ENCODE measurements at places on chromosomes 16 and 17. TPM values are rescaled to one million over a fixed set of nuclear protein-coding genes. Genes with fewer than 3 reads are reported as not detected.

ABCA10 gene
- not detected for total RNA-seq

GRCh38 chr16:88430524-88431446, 22.3 kb upstream of the ZFPM1 start:
- DNase-seq: no peak

GRCh38 chr17:19727501-19728078, 11.2 kb upstream of the SLC47A2 start:
- DNase-seq: peak; percentile 56

ABCC6 gene
- 3.6 TPM for total RNA-seq

DNA sequence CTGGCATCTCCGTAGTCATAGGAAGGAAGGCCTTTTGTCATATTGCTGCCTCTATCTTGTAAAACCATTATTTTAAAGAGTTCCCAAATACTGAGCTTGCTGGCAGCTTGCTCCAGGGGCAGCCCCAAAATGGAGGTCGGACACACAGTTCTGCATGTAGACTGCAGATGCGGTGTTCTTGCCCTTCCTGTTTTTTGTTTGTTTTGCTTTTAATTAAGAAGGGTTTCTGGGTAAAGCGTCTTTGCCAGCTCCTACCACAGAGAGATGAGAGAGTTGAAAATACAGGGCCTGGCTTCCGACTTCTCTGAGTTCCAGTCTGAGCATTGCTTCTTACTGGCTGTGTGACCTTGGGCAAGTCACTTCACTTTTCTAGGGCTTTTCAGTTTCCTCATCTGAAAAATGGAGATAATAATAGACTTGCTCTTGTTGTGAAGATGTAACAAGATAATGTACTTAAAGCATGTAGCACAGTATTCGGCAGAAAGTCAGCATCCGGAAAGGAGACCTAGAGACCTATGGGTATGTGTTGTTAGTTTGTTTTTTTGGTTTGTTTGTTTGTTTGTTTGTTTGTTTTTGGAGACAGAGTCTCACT, 67.8 kb upstream of the GSE1 start:
- DNase-seq: no peak

HSD17B2 gene
- 28.0 TPM for total RNA-seq

- no peak for DNase-seq
Measured at GRCh38 chr16:49726155-49726554, 129.8 kb downstream of the ZNF423 start.

DNA sequence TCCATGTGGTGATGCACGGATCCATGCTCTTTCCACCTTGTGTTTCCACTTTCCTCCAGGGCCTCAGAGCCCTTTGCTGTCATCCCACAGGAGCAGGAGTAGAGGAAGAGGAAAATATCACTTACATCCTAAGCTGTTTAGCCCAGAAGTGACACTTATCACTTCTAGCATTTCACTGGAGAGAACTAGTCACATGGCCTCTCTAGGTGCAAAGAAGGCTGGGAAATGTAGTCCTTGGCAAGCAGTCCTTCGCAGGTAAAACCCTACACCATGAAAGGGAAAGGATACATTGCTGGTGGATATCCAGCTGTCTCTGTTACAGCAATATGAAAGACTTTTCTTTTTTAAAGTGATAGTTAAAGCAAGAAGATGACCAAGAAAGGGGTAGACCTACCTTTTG, 185.9 kb downstream of the RGS9 start:
- DNase-seq: no peak

DNA sequence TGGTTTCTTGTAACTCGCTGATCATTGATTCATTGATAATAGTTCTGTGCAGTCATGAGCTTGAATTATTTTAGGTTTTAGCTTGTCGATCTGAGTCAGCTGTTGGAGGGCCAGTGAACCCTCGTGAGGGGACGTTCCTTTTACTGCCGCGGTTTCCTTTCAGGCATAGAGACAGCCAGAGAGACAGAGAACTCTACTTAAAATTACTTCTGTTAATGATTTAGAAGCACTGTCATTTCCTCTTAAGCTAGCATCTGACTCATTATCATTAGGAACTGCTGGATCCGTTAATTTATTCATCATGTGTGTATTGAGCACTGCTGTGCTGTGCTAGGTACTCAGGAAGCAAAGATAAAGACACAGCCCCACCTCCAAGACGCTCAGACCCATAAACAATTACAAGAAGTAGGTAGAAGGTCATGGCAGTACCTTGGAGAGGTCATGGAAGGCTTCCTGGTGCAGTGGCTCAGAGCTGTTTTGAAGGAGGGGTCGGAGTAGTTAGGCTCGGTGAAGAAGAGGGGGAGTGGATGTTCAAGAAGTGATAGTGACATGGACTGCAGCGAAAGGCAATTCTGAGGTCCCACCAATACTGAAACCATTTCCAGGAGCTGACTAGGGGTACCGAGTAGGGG, 3.3 kb downstream of the PGS1 start:
- peak; percentile 53 for DNase-seq

- DNase-seq: no peak
Measured at GRCh38 chr17:75317671-75318070, 28.4 kb upstream of the SLC25A19 start.

GRCh38 chr16:81035975-81036750, 521 bp downstream of the ATMIN start:
- peak; percentile 31 for DNase-seq

DNA sequence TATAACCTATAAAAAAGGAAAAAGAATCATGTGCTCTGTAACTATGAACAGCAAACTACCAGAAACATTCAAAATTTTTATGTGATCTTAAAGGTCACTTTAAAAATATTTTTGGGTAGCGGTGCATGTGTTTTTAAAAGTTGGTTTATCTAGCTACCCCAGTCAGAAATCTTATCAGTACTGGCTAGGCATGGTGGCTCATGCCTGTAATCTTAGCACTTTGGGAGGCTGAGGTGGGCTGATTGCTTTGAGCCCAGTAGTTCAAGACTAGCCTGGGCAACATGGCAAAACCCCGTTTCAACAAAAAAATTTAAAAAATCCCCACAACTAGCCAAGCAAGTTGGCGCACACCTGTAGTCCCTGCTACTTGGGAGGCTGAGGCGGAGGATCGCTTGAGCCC, 3.7 kb downstream of the CAPNS2 start:
- no peak for DNase-seq

DNA sequence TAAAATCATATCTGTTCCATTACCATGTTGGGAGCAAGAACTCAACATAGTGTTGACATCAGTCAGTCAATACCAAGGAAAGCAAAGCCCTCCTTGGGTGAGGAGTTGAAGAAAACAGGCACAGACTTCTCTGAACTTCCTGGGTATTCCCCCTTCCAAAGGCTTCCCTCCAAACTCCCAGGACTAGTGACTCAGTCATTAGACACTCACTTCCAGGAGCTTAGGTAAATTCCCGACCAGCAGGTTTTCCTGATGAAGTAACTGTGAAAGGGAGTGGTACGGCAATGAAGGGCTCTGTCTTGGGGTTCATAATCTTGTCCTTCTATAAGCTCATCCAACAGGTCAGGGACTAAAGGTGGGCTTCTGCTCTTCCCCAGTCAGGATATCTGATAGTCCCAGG, 293.8 kb upstream of the AXIN2 start:
- DNase-seq: peak; percentile 74

DNA sequence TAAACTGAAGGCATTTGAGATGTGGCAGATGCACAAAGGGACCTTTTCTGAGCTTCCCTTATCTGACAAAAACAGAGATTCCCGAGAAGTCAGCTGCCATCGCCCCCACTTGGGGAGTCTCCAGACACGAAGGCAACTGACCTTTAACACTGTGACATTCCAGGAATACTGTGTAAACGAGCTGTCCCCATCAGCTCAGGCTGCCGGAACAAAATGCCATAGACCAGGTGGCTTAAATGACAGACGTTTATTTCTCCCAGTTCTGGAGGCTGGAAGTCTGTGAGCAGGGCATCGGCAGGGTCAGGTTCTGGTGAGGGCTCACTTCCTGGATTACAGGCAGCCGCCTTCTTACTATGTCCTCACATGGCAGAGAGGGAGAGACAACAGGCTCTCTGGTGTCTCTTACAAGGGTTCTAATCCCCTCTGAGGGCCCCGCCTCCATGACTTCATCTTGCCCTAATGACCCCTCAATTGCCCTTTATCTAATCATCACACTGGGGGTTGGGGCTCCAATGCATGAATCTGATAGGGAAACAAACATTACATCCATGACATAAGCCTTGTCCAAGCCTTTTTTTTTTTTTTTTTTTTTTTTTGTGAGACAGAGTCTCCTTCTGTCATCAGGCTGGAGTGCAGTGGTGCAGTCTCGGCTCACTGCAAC, 178.5 kb upstream of the RPL38 start:
- no peak for DNase-seq

- peak; percentile 11 for DNase-seq
Measured at GRCh38 chr16:17414421-17414820, 56.3 kb downstream of the XYLT1 start.

DNA sequence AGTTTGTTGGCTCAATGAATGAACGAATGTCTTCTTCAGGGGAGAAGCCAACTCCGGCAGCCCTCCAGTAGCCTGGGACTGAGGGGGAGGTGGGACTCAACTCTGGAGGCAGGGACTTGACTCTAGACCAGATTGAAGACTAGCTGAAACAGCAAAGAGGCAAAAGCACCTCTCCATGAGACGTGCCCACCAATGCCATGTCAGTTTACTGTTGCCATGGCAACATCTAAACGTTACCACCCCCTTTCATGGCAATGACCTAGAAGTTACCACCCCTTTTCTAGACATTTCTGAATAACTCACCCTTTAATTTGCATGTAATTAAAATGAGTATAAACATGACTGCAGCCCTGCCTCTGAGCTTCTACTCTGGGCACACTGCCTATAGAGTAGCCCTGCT, 91.8 kb downstream of the ASIC2 start:
- DNase-seq: no peak

GRCh38 chr17:49234509-49235080, 4.0 kb upstream of the PHOSPHO1 start:
- DNase-seq: no peak

GRCh38 chr16:78364556-78364880, 265.1 kb downstream of the WWOX start:
- DNase-seq: no peak

GRCh38 chr17:45234641-45235415, 13.1 kb downstream of the FMNL1 start:
- DNase-seq: no peak

GRCh38 chr17:70796757-70797156, 627.4 kb downstream of the KCNJ2 start:
- DNase-seq: no peak

DNA sequence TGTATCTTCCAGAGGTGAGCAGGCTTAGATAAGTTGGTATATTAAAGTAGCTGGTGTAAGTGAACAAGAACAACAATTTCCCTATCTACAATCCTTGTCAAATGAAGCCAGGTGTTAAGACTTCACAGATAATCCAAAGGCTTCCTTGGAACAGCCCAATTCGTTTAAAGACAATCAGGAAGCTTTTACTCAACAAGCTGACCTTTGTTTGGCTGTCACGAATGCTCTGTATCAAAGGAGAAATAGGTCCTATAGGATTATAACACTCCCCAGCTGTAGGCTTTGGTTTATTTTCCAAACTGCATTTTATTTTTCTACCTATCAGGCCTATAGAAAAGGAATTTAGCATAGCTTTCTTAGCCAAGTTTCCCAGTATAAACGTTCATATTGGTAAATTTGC, 766.5 kb upstream of the GOT2 start:
- DNase-seq: no peak

NLRC5 gene
- 25.2 TPM for total RNA-seq

DNA sequence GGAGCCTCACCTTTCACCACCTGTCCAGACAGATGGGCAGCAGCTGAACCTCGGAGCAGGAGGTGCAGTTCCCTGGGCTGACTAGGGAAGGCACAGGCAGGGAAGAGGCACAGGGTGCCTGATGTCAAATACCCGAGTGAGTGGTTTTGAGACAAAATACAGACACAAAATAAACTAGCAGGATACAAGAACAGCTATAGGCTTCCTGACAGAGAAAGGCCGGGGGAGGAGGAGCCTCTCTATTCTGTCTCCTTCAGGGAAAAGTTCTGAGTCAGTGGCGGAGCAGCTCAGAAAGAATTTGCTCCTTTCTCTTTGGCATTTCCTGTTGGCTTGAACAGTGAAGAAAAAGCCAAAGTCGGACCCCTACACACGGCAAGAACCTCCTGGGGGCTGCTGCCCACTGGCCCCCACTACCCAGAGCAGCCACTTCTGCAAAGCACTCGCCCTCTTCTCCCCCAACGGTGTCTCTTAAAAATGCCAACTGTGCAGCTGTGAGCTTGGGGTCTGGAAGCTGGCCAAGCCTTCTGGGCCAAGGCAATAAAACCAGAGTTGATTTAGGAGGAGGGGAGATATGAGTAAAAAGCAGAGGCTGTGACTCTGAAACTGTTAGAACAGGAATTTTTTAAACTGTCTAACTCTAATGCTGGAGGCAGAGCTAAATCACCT, 14.4 kb upstream of the FAAP100 start:
- DNase-seq: peak; percentile 94

MAZ gene
- total RNA-seq: 127 TPM

CRYBA1 gene
- total RNA-seq: not detected

ADAD2 gene
- total RNA-seq: not detected

DNA sequence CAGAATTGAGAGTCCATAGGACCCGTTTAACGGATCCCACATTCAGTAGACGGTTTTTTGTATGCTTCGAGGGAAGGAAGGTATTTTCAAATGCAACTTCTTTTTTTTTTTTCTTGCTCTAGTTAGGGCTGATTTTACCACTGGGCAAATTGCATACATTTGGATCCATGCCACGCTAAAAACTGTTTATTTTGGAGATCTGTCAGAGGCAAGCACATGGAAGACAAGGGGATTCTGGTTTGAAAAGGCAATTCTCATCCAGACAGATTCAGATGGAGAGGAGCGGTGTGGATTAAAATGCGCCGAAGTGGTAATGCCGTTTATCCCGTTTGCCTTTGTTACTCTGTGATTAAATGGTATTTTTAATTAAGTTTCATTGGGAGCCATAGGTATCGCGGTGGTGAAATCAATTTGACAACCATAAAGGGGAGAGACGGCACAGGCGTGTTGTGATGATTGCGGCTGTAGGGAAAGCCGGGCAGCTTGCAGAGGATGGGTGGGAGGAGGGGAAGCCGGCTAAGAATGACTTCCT, 170.4 kb downstream of the IRX3 start:
- DNase-seq: no peak

CD300LB gene
- not detected for total RNA-seq

GRCh38 chr16:88631384-88631783, 7.0 kb upstream of the IL17C start:
- DNase-seq: no peak

NPIPA3 gene
- 0.22 TPM for total RNA-seq

DNA sequence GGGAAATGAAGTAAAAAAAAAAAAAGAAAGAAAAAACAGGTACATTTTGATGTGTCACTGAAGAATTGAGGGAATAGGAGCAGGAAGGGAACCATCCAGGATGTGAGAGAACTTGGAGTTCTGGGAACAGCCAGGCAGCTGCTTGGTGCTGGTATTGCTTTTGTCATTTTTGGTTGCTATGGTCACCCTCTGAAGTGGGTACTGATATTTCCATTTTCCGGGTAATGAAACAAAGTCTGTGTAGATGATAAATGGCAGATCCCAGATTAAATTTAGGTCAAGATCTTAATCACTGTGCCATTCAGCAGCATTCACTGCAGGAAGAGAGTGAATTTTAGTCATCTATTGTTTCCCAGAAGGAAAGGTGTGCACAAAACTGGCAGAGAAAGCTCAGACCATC, 93.6 kb downstream of the ABCA8 start:
- no peak for DNase-seq

Data from M059J (cell line).